Right ventricle myocardium inferior (tissue), 1 donor: ENCODE measurements at places on chromosomes 4 and X. TPM values are rescaled to one million over a fixed set of nuclear protein-coding genes. Genes with fewer than 3 reads are reported as not detected.

- DNase-seq = no peak
These were observed 118.2 kb upstream of the STX18 start for GRCh38 chr4:4659871-4660651.

GRCh38 chrX:95974890-95975289 lies 709.8 kb upstream of the DIAPH2 start:
- no peak for DNase-seq

DNA sequence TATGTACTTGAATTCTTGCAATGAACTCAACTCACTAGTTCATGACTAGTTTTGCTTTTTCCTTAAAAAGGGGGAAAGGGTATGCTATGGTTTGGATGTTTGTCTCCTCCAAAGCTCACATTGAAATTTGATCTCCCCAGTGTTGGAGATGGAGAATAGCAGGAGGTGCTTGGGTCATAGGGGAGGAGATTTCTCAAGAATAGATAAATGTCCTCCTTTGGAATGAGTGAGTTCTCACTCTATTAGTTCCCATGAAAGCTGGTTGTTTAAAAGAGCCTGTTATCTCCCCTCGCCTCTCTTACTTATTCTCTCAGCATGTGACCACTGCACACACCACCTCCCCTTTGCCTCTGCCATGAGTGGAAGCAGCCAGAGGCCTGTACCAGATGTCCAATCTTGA lies 109.4 kb upstream of the INTU start:
- DNase-seq = no peak

DNA sequence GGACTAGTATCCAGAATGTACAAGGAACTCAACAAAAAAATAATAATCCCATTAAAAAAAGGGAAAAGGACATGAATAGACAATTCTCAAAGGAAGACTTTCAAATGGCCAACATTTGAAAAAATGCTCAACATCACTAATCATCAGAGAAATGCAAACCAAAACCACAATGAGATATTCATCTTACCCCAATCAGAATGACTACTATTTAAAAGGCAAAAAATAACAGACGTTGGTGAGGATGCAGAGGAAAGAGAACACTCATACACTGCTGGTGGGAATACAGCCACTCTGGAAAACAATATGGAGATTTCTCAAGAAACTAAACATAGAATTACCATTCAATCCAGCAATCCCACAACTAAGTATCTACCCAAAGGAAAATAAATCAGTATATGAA lies 133.1 kb downstream of the KDR start:
- DNase-seq = no peak

GRCh38 chr4:108272046-108272445 lies 103.3 kb upstream of the LEF1 start:
- no peak for DNase-seq

DNA sequence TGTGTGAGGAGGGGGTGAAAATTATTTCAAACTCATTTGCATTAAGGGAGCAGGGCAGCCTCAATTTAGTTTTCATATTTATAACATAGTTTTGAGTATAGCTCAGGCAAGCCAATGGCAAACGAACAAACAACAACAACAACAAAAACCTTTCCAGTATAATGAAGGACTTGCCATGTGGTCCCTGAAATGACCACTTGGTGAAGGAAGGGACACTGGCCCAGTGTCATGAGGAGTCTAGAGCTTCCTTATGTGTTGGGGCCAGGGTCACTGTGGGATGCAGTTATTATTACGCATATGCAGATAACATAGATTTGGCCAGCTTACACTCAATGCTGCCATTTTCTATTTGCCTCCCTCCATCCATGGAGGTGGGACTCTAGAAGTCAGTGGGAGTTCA lies 23.3 kb downstream of the NKX3-2 start:
- DNase-seq = no peak

- DNase-seq = no peak
These were observed 1306.6 kb upstream of the PABPC4L start for GRCh38 chr4:135508006-135508714.

DNA sequence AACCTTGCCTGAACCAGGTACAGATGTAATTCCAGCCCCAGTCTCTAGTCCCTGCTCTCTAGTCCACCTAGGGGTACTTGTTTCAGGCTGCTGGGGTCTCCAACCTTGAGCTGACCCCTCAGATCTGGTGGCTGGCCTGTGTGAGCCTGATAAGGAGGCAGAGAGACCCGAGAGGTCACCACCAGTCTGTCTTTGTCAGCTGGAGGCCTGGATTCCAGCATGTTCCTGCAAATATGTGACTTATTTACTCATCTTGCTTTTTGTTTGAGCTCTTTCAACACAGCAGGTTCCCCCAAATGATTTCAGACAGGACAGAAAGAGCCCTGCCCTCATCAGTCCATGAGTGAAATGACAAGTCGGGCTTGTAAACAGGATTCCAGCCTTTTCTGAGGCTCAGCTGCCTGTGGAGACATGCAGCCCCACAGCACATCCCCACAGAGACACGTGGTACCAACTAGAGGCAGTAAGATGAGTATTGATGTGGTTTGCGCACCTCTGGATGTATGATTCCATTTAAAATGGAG lies 37.5 kb upstream of the STK26 start:
- no peak for DNase-seq

- DNase-seq = no peak
These were observed 279.8 kb upstream of the FRG1 start for GRCh38 chr4:189660722-189661360.

GRCh38 chrX:31546126-31546525 lies 474.3 kb upstream of the FTHL17 start:
- no peak for DNase-seq

DNA sequence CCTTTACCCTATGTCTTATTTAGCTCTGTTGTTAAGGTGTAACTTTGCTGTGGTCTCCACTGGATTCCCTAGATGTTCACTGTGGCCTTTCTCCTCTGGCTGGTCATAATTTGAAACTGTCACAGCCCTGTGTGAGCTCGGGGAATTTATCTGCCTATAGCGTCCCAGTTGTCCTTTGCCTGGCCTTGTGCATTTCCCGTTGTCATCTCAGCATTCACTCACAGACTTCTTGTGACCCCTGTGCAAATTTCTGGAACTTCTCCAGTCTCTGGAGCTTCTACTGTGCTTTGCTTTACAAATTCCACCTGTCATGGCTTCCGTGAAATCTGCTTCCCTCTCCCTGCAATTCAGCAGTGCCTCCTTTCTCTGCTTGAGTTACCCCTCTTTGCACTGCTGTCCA lies 106.7 kb downstream of the WWC2 start:
- DNase-seq = no peak

DNA sequence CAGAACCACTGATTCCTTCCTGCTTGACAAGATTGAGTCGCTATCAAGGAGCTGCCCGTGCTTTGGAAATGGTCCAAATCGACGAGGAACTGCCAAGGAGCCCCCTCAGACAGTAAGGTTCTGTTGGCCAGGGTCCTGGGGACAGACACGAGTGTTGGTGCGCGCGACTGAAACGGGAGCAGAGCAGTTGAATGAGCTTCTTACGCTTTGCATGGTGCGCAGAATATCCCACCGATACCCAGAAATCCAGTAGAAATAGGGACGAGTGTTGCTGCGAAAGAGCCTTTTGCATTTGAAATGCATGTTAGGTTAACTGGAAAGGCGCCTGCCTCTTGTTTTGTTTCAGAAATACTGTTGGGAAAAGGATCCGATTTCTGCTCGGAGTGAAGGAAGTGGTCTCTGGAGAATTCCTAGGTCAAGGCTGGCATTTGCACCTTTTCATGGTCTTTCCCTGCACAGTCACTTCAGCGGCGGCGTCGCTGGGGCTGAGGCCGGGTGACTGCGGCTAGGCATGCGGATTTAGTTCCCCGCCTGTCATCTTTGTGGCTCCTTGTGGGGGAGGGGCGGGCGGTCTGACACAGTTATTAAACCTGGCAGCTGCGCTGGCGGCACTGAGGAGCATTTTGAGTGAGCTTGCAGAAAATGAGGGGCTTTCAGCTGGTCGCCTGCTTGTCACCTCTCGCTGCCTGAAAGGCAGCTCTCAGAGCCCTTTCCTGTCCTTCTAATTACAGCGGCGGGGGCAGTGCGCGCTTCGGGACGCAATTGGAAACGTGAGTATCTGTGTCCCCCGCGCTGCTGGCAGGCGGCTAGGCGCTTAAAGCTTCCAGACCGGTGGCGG lies 51.5 kb upstream of the TRIM2 start:
- peak; percentile 76 for DNase-seq

GRCh38 chrX:23344238-23344903 lies 9.7 kb downstream of the PTCHD1 start:
- DNase-seq = no peak

- DNase-seq = no peak
These were observed 188.0 kb upstream of the HDX start for GRCh38 chrX:84690228-84690627.

DNA sequence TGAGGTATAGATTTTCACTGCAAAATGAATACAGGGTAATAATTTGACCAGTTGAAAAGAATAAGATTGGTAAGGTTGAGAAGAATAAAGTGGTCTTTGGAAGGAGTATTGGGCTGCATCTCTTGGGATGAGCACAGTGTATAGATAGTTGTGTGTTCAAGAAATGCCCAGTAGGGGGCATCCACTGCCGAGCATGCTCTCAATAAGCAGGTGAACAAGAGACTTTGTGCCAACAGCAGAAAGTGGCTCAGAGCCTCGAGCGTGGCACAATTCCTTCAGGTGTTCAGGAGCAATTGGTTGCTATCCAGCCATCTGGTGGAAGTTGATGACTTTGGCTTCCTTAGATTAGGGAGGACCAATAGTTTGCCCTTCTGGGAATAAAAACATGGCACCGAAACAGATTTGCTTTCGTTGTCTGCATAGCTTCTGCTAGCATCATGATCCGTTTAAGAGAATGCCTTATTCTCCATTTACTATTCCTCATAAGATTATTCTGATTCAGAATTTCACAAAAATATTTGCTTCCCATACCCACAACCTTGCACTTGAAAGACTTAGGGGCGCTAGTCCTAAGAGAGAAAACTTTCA lies 258.1 kb upstream of the NEIL3 start:
- no peak for DNase-seq

GRCh38 chr4:80221161-80221560 lies 23.9 kb downstream of the PRDM8 start:
- no peak for DNase-seq

- DNase-seq = no peak
These were observed 93.5 kb downstream of the GRXCR1 start for GRCh38 chr4:42985976-42986375.

DNA sequence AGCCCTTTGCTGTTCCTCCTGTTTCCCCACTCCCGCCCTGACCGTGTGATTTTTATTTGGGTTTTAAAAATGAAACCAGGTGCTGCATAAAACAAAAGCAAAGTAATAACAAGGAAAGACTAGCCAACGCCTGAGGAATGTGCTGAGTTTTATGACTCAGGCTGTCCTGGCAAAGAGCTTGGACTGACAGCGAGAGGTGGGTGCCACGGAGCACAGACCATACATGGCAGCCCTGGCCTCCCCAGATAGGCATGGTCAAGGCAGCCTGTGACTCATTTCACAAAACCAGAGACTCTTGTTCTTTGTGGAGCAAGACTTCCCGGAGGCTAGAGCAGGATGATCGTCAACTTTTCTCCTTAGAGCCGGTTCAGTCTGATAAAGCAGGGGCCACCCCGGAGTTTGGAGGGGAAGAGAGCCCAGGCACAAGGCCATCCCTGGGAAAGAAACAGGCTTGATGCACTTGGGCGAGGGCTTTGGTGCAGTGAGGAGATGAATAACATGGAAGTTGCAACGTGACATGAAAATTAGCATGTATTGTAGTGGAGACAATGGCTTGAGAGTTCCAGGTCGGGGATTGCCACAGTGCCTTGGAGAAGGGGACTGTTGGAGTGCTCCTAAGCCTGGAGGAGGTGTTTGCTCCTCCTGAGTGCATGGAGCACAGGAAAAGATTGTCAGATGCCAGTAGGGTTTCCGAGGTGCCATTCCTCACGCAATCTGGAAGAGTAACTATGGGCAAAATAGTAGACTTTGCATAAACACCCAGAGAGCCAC lies 54.8 kb downstream of the C4orf51 start:
- DNase-seq = no peak

- DNase-seq = no peak
These were observed 193.8 kb upstream of the CXorf51B start for GRCh38 chrX:146615628-146616348.

DNA sequence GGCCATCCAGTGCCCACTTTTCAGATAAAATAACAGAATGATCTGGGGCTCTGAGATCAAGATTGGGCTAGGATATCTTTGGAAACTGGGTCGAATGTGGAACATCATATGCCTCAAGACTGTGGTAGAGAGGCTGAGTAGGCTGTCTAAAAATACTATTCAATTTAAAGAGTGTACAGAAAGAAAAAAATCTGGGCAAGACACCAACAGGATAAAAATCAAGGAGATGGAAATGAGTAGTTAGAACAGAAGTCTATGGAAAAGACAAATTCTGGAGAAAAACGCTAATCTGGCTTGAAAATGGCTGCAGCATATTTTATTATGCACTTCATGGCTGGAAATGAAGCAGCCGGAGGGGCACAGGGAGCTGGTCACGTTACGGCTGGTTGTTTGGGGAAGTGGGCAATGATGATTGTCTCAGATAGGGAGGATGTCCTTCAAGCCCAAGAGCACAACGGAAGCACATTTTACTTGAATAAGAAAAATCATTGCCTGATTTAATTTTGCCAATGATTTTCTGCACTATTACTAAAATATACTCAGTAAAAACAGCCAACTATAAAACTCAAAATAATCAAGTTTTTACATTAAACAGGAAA lies 27.1 kb upstream of the MAPK10 start:
- no peak for DNase-seq

GRCh38 chr4:181443021-181443420 lies 800.2 kb upstream of the TENM3 start:
- DNase-seq = no peak

The SPOCK3 gene
- total RNA-seq = not detected

The CENPVL3 gene
- not detected for total RNA-seq

The NPY2R gene
- not detected for total RNA-seq

The SOX3 gene
- not detected for total RNA-seq

The FGF13 gene
- 0.51 TPM for total RNA-seq

The PGAM4 gene
- not detected for total RNA-seq

The KCNIP4 gene
- total RNA-seq = not detected

The DGAT2L6 gene
- total RNA-seq = not detected

The MAGEA9B gene
- not detected for total RNA-seq

The OSTC gene
- 30.5 TPM for total RNA-seq

The NPY5R gene
- total RNA-seq = not detected

The DUSP21 gene
- total RNA-seq = not detected

The OTC gene
- total RNA-seq = not detected
